ENCODE measurements at places on chromosomes 13 and 19.
A peak's percentile ranks its signal among the peaks of the same experiment; 100 is the strongest.

GRCh38 chr13:23696610-23697009 is 126.4 kb downstream of the TNFRSF19 start:
- DNase-seq, result no peak

- DNase-seq, result no peak
Observed at GRCh38 chr19:35392742-35393715, 22.2 kb downstream of the GPR42 start.

DNA sequence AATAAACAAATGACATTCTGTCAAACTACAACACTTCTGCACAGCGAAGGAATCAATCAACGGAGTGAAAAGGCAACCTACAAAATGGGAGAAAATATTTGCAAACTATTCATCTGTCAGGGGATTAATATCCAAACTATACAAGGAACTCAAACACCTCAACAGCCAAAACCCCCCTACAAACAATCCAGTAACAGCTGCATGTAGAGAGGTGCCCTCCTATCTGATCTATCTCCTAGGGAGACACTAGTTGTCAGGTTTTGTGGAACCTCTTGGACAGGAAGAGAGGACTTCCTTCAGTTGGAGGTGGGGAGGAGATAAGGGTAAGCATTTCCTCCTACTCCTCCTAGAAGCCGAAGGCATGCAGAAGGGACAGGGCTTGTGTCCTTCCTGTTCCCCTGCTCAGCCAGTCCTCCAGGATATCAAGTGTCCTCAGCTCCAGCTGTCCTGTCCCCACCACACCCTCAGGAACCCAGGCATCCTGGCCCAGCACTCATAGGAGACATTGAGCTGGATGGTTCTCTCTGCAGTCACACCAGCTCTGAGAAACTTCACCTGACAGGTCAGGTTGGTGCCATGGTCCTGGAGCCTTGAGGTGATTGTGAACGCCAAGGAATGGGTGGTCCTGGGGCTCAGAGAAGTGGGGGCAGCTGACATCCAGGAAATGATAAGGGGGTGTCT is 9.8 kb upstream of the SIGLEC8 start:
- no peak for DNase-seq

GRCh38 chr13:41271456-41272285 is 8.3 kb upstream of the MTRF1 start:
- no peak for DNase-seq

- no peak for DNase-seq
Observed at GRCh38 chr19:58042495-58043340, 8.9 kb downstream of the ZSCAN1 start.

- DNase-seq, result peak; percentile 3
Observed at GRCh38 chr13:88005188-88005587, 334.0 kb downstream of the SLITRK5 start.

DNA sequence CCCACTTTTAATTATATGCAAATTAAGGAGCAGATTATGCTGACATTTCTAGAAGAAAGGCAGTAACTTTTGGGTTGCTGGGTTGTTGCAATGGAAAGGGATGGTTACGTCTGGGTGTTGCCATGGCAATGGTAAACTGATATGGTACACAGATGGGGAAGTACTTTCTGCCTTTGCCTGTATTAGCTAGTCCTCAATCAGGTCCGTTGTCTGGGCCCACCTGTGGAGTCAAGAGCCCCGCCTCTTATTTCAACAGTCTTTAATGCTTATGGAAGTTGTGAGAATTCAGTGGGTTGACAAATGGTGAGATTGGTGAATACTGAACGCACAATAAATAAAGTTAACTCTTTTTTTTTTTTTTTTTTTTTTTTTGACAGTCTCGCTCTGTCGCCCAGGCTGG is 30.6 kb upstream of the DPP9 start:
- DNase-seq, result no peak

DNA sequence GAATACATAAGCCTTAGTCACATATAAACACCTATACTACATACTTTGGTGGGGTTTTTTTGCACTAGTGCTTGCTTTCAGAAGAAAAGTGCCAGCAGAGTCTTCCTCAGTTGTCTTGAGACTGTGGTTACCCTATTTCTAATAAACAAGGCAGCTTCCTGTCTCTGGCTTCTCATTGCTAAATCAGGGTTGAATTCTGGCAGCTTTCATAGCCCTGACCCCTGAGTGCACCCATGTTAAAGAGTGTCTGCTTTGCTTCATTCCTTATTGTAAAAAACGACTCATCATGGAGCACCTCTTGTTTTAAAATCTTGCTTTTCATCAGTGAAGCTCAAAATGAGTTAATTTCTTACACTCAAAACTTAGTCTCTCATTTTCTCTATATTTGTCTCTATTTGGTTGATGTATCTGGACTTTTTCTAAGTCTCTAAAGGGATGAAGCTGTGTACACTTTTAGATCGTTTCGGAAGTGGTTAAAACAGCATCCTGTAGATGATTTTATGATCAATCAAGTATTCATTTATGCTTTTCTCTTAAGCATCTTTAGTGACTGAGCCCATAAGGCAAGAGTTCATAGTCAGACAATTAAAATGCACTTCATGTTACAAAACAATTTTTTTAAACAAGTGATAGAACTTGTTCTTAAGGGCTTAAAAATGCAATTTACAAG is 72.1 kb downstream of the KLF12 start:
- DNase-seq, result peak; percentile 30

DNA sequence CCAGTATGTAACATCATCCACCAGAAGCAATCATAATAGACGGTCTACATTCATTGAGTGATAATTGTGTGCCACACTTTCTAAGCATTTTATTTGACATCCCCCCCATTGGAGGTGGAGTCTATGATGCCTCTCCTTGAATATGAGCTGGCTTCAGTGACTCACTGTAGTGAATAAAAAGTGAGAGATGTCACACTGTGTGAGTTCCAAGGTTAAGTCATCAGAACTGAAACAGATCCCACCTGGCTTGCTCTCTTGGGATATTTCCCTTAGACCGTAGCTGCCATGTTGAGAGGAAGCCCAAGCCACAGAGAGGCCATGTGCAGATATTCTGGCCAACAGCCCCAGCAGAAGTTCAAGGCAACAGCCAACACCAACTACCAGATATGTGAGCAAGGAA is 12.6 kb downstream of the RTBDN start:
- no peak for DNase-seq

DNA sequence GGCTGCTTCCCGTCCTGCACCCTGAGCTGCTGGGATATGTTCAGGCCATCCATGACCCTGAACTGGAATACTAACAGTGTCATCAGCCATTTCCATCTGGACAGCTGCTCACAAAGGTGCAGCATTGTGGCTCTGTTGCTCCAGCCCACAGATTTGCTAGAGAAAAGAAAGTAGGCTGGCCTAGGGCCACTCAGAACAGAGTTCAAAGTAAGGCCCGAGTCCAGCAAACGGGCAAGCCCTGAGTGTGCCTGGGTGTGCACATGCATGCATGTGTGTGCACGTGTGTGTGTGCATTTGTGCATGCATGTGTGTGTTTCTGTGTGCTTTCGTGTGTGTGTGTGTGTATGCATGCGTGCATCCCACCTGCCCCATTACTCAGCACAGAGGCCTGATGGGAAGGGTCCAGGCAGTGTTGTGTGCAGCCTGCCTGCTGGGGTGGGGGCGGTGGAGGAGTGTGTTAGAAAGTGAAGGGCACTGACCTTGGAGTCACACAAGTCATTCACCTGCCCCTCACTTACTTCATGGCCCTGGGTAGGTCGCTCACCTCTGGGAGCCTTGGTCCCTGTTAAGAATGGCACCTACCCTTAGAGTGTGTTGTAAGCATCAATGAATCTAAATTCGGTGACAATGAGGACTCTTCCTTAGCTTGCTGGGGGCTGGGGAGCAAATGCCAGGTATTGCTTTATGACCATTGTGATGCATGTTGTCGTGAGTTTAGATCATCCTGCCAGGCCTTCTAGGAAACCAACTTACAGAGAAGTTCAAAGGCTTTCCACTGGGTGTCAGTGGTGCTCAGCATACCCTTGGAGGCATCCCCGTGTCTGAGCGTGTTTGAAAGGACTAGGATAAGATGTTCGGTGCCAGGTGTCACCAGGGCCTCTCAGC is 53.2 kb downstream of the GPR12 start:
- peak; percentile 62 for DNase-seq

DNA sequence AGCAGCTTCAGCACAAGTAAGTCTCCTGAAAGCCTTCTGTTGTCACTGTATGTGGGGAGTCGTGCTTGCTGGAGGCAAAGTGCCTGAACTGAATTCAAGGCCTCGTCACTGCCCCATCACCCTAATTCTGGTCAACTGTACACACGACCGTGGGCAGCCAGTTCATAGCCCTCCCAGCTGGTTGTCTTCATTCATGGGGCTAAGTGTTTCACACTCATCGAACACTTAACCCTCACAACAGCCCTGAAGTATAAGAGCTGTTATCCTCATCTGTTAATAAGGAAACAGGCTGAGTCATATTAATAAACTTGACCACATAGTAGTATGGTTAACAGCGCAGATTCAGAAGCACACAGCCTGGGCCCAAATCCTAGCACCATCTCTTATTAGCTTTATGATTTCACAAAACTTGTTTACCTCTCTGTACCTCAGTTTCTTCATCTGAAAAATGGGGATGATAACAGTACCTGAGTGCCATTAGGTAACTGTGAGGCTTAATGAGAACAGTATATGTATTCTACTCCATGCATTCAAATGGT is 66.7 kb downstream of the CDADC1 start:
- DNase-seq, result no peak

GRCh38 chr19:19595171-19595701 is 23.3 kb downstream of the PBX4 start:
- DNase-seq, result peak; percentile 55

DNA sequence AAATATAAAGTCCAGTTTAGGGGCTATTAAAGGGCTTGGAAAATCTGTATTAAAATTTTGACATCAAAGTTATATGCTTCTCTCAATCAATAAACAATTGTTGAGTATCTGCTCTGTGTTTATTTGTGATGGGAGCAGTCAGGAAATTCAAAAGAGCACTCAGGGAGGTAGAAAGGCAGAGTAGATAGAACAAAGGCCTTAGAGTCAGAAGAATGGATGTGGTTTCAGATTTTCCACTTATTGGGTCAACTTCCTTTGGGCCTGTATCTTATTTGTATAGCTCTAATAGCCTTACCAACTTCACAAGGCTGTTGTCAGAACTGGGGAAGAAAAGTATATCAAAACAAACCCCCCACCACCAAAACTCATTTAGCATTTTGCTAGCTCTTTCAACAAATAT is 302.6 kb downstream of the SPRY2 start:
- no peak for DNase-seq

- no peak for DNase-seq
Observed at GRCh38 chr13:80881495-80881894, 540.6 kb upstream of the SPRY2 start.

DNA sequence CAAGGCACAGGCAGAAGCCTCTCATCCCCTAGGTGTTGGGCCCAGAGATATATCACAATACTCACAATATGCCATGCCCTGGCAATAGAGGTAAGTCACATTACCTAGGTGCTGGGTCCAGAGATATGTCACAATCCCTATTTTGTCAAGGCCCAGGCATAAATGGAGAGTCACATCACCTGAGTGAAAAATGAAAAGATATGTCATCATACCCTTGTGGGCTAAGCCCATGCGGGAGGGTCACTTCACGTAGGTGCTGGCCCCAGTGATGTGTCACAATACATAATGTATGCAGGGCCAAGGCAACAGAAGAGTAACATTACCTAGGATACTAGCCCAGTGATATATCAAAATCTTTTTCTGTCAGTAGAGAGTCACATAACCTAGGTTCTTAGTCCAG is 127.0 kb downstream of the ZNF675 start:
- DNase-seq, result no peak

All from MCF 10A (cell line).